ENCODE measurements at places on chromosomes 5 and 9. TPM values are rescaled to one million over a fixed set of nuclear protein-coding genes. Genes with fewer than 3 reads are reported as not detected.
A peak's percentile ranks its signal among the peaks of the same experiment; 100 is the strongest.

SPINK9 gene
- total RNA-seq: not detected

SMIM33 gene
- total RNA-seq: not detected

SHOC1 gene
- total RNA-seq: not detected

ELAVL2 gene
- not detected for total RNA-seq

SPINK7 gene
- total RNA-seq: not detected

DNA sequence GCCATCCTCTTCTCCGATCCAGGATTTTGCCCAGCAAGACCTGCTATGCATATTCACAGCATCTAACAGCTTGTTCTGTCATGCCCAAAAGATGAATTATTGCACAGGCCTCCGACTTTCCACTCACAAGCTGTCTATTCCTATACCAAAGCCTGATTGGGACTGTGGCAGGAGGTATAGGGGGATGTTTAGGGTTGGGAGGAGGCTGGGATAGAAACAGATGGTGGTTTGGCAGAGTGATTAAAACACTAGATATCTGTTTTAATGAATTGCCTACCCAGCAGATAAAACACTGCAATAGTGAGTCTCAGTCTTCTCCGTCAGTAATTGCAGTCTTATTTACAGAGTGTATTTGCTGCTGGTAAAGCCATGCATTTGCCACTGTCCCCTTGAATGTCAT lies 215.3 kb downstream of the TLR4 start:
- H3K27me3 ChIP-seq: no peaks in the 10 kb centered on the region
- H3K36me3 ChIP-seq: no peaks in the 10 kb centered on the region
- no peak overlapping the region for H3K27ac ChIP-seq
- H3K4me1 ChIP-seq: no peaks in the 10 kb centered on the region
- no peak overlapping the region for H3K4me3 ChIP-seq
- no peak for DNase-seq

- no peaks in the 10 kb centered on the region for H3K36me3 ChIP-seq
- peak overlapping the region; percentile 69 for H3K4me3 ChIP-seq
- peak overlapping the region; percentile 79 for H3K27ac ChIP-seq
- DNase-seq: peak; percentile 22
Observed at GRCh38 chr9:36486933-36487481, 85.7 kb upstream of the MELK start.

DNA sequence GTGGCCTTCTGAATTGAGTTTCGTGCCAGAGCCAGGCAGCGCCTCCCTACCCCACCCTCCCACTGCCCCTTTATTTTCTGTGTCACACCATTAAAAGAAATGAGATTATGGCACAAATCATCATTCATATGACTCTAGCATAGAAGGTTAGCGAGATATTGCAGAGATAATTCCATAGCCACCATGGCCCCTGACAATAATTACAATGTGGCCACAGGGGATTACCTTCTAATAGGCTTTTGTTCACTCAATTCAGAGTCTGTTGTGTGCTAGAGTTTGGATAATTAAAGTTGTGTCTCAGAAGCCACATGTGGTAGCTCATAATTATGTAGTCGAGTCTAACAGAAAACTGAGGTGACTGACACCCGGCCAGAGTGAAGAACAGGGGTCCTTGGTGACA lies 428.1 kb downstream of the ARHGEF28 start:
- DNase-seq: no peak
- no peaks in the 10 kb centered on the region for H3K4me1 ChIP-seq
- no peak overlapping the region for H3K27ac ChIP-seq
- no peaks in the 10 kb centered on the region for H3K36me3 ChIP-seq

GRCh38 chr9:90956026-90956810 lies 154.6 kb downstream of the SYK start:
- H3K36me3 ChIP-seq: no peaks in the 10 kb centered on the region
- no peak overlapping the region for H3K27ac ChIP-seq
- H3K4me3 ChIP-seq: no peak overlapping the region
- H3K4me1 ChIP-seq: no peaks in the 10 kb centered on the region
- DNase-seq: no peak

- no peaks in the 10 kb centered on the region for H3K27me3 ChIP-seq
- no peaks in the 10 kb centered on the region for H3K36me3 ChIP-seq
- no peak overlapping the region for H3K27ac ChIP-seq
- peak; percentile 27 for DNase-seq
- H3K4me3 ChIP-seq: no peak overlapping the region
Observed at GRCh38 chr5:172380987-172381643, 73.2 kb downstream of the SH3PXD2B start.

DNA sequence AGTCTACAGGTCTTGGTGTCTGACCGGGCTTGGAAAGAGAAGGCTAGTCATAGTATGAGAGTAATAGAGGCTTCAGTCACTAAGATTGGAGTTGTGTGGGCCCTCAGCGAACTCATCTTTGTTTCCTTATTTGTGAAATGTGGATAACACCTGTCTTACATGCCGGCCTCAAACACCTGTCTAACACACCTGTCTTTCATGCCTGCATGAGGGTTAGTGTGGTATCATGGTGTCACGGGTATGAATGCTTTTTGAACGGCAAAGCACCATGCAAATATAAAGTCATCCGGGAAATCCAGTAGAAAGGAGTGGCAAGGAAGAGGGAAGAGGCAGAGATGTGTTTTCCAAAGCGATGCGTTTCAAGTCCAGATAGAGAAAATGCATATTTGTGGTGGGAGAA lies 25.5 kb downstream of the GRAMD2B start:
- no peak overlapping the region for H3K4me3 ChIP-seq
- no peak for DNase-seq
- no peaks in the 10 kb centered on the region for H3K36me3 ChIP-seq
- peaks cover 8% of the 10 kb centered on the region for H3K4me1 ChIP-seq
- no peaks in the 10 kb centered on the region for H3K27me3 ChIP-seq
- no peak overlapping the region for H3K27ac ChIP-seq

GRCh38 chr5:174990909-174991308 lies 266.5 kb downstream of the MSX2 start:
- no peaks in the 10 kb centered on the region for H3K4me1 ChIP-seq
- H3K36me3 ChIP-seq: no peaks in the 10 kb centered on the region
- no peak overlapping the region for H3K4me3 ChIP-seq
- no peaks in the 10 kb centered on the region for H3K27me3 ChIP-seq

- no peak overlapping the region for H3K4me3 ChIP-seq
- H3K27ac ChIP-seq: no peak overlapping the region
- H3K4me1 ChIP-seq: no peaks in the 10 kb centered on the region
- H3K36me3 ChIP-seq: no peaks in the 10 kb centered on the region
Observed at GRCh38 chr5:44727100-44727499, 81.6 kb upstream of the MRPS30 start.

- H3K4me1 ChIP-seq: no peaks in the 10 kb centered on the region
- no peaks in the 10 kb centered on the region for H3K27me3 ChIP-seq
- H3K4me3 ChIP-seq: no peak overlapping the region
- H3K36me3 ChIP-seq: peaks cover 22% of the 10 kb centered on the region
Observed at GRCh38 chr9:5917888-5918287, 27.2 kb downstream of the MLANA start.

DNA sequence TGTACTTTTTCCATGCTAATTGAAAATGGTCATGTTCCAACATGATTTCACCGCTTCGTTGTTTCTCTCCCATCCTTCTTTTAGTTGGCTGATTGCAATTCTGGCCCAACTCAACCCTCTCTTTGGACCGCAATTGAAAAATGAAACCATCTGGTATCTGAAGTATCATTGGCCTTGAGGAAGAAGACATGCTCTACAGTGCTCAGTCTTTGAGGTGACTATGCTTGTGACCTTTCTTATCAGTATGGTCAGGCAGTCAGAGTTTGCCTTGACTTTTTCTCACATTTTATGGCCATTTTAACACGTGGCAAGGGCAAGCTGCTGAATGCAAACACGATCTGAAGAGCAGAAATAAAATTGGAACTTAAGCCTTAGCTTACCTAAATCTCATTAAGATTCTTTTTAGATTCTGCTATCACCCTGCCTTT lies 36.0 kb upstream of the CREBRF start:
- no peaks in the 10 kb centered on the region for H3K27me3 ChIP-seq
- no peak overlapping the region for H3K4me3 ChIP-seq
- DNase-seq: no peak

DNA sequence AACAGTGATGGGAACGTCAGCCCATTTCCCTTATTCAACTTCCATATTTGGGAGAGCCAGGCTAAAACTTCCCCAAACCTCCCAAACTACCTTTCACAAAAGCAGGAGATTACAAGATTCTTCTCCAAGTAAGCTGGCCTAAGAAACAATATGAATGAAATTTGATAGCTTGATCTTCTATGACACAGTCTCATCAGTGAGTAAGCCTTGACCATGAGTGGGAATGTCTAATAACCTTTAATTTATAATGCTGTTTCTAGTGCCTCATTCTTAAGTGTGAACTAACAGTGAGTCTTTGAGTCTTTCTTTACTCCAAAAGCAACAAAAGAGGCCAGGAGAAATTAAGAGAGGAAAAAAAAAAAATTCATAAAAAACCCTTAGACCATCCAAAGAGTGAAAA lies 1379.9 kb downstream of the EFNA5 start:
- H3K36me3 ChIP-seq: no peaks in the 10 kb centered on the region
- no peak for DNase-seq
- no peak overlapping the region for H3K27ac ChIP-seq
- H3K4me1 ChIP-seq: no peaks in the 10 kb centered on the region
- H3K27me3 ChIP-seq: no peaks in the 10 kb centered on the region

DNA sequence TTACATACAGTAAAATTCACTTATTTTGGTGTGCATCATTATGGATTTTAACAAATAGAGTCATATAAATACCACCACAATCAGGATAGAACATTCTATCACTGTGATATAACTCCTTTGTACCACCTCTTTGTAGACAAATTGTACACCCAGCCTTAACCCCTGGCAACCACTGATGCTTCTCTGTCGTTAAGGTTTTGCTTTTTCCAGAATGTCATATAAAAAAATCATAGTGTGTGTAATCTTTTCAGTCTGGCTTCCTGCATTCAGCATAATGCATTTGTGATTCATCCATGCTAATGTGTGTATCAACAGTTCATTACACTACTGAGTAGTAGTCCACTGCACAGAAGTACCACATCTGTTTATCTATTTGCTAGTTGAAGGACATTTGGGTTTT lies 81.2 kb downstream of the ARSB start:
- H3K36me3 ChIP-seq: no peaks in the 10 kb centered on the region
- H3K27me3 ChIP-seq: no peaks in the 10 kb centered on the region
- peaks cover 29% of the 10 kb centered on the region for H3K4me1 ChIP-seq
- DNase-seq: no peak

GRCh38 chr5:170747851-170748250 lies 35.7 kb upstream of the GABRP start:
- H3K27ac ChIP-seq: no peak overlapping the region
- no peak for DNase-seq
- H3K4me1 ChIP-seq: peaks cover 14% of the 10 kb centered on the region
- no peaks in the 10 kb centered on the region for H3K36me3 ChIP-seq
- no peak overlapping the region for H3K4me3 ChIP-seq

GRCh38 chr5:66515209-66515608 lies 81.0 kb upstream of the MAST4 start:
- H3K27ac ChIP-seq: no peak overlapping the region
- no peaks in the 10 kb centered on the region for H3K27me3 ChIP-seq
- H3K4me1 ChIP-seq: no peaks in the 10 kb centered on the region
- no peaks in the 10 kb centered on the region for H3K36me3 ChIP-seq
- H3K4me3 ChIP-seq: no peak overlapping the region
- no peak for DNase-seq

GRCh38 chr5:163293836-163294235 lies 143.6 kb upstream of the CCNG1 start:
- no peak overlapping the region for H3K27ac ChIP-seq
- H3K4me1 ChIP-seq: no peaks in the 10 kb centered on the region
- no peak overlapping the region for H3K4me3 ChIP-seq
- H3K27me3 ChIP-seq: no peaks in the 10 kb centered on the region

DNA sequence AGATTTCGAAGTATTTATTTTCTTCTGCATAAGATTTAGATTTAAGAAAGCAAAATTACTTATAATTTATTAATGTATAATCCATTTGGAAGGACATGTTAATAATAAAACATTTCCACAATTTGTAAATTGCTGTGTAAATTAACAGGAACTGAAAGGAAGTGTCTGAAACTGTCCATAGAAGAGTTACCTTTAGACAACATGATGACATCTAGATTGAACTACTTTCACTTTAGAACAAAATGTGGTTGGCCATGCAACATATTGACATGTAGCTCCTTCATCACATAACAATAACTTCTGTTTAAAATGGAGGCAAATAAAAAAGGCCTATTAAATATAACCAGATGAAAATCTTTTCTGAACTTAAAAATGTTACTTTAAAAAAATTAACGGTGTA lies 1849.5 kb upstream of the ACO1 start:
- no peaks in the 10 kb centered on the region for H3K4me1 ChIP-seq
- DNase-seq: no peak
- no peaks in the 10 kb centered on the region for H3K36me3 ChIP-seq
- H3K27ac ChIP-seq: no peak overlapping the region
- no peaks in the 10 kb centered on the region for H3K27me3 ChIP-seq

DNA sequence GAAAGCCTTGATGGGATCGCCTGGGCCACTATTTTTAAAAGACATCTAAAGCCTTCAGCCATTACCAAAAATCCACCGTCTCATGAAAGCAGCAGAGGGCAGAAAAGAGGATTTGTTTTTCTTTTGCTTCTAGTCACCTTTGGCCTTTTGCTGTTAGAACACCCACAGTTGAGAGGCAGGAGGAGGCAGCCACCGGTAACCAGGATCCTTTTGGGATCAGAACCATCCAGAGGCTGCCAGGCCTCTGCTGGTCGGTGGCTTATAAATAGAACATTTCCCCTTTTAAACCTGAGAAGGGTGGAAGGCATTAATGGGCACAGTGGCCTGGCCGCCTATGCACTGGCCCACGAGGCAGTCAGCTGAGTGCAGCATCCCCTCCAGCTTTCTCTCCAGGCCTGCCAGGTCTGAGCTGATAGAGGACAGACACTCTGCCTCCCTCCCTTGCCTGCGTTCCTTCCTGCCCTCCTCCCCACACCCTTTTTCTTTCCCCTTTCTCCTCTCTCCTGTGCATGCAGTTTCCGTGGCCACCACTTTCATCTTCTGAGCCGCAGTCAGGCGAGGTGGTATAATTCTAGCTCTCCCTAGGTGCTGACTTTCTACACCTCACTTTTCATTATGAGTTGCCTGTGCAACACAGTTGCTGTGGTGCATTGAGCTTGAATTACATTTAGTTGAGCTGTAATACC lies 253.4 kb downstream of the ARHGAP26 start:
- H3K27me3 ChIP-seq: no peaks in the 10 kb centered on the region
- peak overlapping the region; percentile 90 for H3K27ac ChIP-seq
- H3K4me3 ChIP-seq: peak overlapping the region; percentile 33
- peak; percentile 91 for DNase-seq
- no peaks in the 10 kb centered on the region for H3K36me3 ChIP-seq

Data from gastrocnemius medialis (tissue), 4 donors.